ENCODE measurements at places on chromosomes 2 and 18.

DNA sequence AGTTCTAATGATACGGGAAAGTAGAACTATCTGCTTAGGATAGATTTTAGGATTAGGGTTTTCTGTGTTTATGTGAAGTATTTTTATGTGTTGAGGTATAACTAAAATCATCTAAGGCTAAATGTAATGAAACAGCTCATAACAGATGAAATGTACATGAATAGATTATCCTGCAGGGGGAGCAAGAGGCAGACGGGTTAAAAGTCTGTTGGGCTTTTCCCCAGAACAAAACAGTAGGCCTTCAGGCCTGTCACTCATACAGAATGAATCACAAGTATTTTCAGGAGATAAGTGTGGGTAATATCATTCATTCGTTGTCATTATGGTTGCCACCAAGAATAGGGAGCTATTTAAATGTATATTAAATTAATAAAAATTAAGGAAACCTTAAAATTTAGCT is 107.9 kb upstream of the IL1R2 start:
- peak; percentile 80 for DNase-seq

DNA sequence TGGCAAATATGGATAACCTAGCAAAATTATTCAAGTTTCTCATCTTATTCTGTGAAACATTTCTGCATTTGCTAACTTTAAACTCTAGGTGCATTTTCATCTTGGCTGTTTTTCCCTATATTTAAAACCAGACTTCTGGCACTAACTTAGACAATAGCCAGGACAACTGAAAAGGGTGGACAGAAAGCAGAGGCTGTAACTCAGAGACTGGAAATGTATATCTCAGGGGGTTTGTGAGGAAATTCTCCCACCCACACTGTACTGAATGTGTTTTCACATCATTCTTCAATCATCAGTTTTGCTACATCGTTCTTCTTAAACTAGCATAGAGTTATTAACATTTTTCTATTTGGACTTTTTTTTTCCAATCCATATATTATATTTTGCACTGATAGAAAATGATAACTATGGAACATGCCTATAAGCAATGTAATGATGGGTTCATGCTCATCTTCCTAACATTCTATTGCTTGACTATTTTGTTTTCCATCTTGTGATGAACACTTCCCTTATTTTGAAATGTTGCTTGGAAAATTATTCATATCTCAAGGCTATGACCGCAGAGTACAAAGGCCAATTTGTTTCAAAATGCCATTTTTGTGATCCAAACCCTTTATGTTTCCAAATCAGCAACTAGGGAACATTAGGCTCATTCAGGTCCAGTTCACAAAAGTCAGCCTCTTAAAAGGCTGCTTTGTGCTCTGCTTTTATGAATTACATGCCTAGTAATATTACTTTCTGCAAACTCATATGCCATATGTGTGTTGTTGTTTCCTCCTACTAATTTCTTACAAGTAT is 125.8 kb upstream of the CDH19 start:
- no peak for DNase-seq

GRCh38 chr2:120890566-120891360 is 155.1 kb downstream of the GLI2 start:
- DNase-seq: no peak

DNA sequence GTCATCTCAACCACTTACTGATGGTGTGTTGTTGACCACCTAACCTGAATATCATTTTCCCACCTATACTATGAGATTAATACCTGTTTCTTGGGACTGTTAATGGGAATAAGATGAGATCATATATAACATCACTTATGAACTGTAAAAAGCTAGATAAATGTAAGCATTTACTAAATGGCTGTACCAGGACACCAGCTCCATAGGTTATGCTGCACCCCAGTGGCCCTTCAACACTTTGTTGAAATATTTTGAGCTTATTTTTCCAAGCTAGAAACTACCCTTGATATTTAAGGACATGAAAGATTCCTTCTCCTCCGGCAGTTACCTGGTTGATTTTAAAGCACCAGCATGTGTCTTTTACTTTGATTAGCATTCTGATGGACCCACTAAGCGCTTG is 138.0 kb upstream of the CDCA7 start:
- peak; percentile 2 for DNase-seq

GRCh38 chr2:37657471-37657870 is 14.0 kb downstream of the CDC42EP3 start:
- DNase-seq: no peak

GRCh38 chr18:65938592-65939372 is 188.0 kb downstream of the CDH7 start:
- peak; percentile 38 for DNase-seq

DNA sequence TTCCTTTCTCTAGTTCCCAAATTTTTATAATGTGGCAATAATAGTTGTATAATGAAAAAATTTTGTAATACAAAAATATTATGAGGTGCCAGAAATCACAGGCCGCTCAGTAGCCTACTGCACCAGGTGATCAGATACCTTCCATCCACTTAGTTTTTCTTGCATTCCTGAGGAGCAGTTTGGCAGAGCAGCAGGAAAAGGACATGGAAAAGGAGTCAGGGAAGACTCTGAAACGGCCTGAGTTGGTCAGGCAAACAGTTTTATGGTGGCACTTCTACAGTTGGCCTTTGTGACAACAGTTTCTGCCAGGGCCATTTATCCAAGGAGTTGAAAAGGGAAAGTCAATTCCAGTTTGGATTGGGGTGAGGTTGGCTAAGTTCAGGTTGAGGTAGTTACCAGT is 165.4 kb upstream of the ALPP start:
- DNase-seq: no peak

- no peak for DNase-seq
Observed at GRCh38 chr2:159050426-159050825, 82.0 kb downstream of the TANC1 start.

GRCh38 chr2:197388866-197389587 is 45.8 kb downstream of the SF3B1 start:
- no peak for DNase-seq

- no peak for DNase-seq
Observed at GRCh38 chr2:209579230-209579749, 155.4 kb downstream of the MAP2 start.

DNA sequence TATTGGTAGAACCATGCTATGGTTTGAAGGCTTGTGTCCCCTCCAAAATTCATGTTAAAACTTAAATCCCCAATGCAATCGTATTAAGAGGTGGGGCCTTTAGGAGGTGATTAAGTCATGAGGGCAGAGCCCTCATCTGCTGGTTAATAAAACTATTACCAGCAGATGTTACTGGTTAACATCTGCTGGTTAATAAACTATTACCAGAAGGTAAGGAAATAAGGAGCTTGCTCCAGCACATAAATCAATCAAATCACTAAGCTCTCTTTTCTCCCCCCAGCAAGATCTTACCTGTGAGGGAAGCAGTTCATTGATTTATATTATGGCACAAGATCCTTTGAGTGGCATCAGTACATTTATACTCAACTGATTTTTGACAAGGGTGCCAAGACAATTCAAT is 96.9 kb downstream of the AAK1 start:
- no peak for DNase-seq

DNA sequence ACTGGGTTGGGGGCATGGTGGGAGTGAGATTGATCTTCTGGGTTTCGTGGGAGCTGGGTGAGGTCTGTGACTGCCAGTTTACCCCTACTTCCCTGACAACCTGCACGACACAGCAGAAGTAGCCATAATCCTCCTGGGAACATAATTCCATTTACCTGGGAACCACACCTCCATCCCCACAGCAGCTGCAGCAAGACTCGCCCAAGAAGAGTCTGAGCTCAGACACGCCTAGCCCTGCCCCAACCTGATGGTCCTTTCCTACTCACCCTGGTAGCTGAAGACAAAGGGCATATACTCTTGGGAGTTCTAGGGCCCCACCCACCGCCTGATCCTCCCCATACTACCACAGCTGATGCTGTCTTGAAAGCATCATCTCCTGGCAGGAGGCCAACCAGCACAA is 43.8 kb downstream of the FLACC1 start:
- DNase-seq: no peak

- DNase-seq: no peak
Observed at GRCh38 chr2:113818382-113818951, 62.0 kb upstream of the SLC35F5 start.

GRCh38 chr18:3048121-3048520 is 35.2 kb upstream of the LPIN2 start:
- peak; percentile 31 for DNase-seq

GRCh38 chr2:214377286-214377624 is 33.6 kb upstream of the VWC2L start:
- DNase-seq: no peak

DNA sequence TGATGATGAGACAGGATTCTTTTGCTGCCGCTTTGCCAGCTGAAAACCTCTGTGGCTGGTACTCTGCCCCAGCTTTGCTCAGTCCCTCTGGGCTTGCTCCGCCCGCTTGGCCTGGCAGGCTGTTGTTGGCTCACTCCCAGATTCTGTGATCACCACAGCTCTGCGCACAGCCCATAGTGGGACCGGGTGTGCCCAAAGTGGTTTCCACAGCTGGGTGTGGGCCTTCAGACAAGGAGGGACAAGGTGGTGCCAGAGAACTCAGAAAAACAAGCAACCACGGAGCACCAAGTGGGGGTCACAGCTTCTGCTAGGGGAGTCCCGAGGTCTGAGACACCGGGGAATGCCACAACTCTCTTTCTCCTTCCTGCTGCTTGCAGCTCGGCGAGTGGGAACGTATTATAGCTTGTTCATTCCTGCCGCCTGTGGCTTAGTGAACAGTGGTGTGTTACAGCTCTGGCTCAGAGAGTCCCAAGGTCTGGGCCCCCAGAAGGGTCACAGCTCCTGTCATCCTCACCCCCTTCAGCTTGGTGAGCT is 9.2 kb upstream of the KYNU start:
- DNase-seq: no peak

DNA sequence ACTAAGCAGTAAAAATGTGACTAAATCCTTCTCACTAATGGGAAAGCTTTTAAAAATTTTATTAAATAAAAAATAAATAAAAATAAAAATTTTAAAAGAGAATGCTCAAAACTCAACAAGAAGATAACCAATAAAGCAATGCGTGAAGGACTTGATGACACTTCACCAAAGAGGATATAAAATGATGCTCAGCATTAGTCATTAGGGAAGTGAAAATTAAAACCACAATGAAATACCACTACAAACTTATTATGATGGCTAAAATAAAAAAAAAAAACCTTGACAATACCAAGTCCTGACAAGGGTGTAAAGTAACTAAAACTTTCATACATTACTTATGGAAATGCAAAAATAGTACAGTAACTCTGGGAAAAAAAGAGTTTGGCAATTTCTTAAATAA is 3.3 kb upstream of the WDR75 start:
- no peak for DNase-seq

- DNase-seq: no peak
Observed at GRCh38 chr2:232869138-232870017, 686 bp upstream of the SNORC start.

- no peak for DNase-seq
Observed at GRCh38 chr2:216692636-216693413, 2.5 kb downstream of the IGFBP5 start.

DNA sequence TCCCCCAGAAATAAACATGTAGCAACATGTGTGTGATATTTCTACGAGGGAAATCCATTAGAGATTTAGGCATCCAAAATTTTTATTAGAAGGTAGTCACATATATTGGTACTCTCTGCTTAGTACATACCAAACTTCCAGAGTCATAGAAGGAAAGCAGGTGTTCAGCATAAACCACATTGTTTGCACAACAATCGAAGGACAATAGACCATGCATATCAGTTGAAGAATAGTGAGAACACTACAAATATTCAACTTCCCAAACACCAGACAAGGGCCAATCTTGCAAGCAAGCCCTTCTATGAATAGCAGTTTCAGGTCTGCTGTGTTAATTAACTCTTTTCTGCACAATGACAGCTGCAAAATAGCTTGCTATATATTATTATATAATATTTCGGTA is 702.2 kb downstream of the ERBB4 start:
- no peak for DNase-seq

GRCh38 chr2:95001051-95001562 is 24.4 kb upstream of the MAL start:
- DNase-seq: no peak

GRCh38 chr2:36892805-36893204 is 73.5 kb downstream of the STRN start:
- DNase-seq: no peak

GRCh38 chr2:228273159-228273558 is 91.7 kb upstream of the SPHKAP start:
- no peak for DNase-seq

DNA sequence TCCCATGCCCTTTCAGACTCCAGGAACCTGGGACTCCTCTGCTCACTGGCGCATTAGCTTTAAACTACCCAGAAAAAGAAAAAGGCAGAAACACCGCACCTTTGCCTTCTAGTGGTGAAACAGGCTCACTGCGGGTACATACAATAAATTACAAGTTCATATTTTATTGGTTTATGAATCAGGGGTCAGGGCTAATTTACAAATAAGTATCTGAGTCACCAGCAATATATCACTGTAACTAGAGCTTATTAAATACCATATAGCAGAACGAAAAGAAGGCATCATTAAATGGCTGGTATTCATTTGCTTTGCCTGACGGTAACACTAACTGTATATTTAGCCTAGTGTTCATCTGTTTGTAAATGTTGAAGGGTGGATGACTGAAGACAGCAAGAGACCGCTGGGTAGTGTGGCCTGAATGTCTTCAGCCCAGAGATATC is 26.9 kb upstream of the DTNB start:
- peak; percentile 75 for DNase-seq

DNA sequence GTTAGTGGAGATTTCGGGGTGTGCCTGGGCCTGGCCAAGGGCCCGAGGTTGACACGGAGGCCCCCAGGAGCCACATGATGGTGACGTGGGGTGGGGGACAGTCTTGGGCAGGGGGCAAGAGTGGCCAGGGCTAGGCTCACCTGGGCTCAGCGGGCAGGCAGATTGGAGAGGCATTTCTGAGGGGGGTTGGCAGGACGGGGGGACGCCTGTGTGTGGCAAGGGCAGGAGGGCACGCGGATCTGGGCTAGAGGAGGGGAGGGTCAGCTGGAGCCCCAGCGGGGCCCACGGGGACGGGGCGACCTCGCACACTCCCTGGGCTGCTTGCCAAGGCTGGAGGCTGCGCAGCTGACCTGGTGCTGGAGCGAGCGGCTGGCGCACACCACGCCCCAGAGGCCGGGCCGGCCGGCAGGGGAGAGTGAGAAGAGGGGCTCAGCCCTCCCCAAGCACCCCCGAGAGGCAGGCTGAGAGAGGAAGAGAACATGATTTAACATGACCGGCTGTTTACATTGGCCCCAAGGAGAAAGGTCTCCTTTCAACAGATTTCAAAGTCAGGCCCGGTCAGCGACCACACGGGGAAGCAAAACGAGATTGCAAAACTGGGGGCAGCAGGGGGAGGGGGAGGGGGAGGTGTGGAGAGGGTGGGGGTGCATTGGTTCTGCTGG is 38.0 kb upstream of the SNED1 start:
- DNase-seq: peak; percentile 44

DNA sequence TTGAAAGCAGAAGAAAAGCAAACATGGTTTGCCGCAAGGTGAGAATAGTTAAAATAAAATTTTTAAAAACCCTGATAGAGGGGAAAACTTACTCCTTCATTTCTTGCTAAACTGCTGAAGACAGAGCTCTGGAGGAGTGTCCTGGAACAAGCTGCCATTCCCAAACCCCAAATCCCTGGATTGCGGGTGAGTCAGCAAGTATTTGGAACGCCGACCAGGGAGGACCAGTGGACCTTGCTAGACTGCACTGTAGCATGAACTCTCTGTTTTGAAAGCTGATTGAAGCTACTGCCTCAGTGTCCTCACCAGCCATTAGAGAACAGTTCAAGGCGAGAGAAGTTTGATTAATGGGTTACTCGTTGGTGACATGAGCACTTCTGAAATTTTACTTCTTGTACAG is 99.4 kb upstream of the RASGRP3 start:
- DNase-seq: no peak

GRCh38 chr2:219784178-219784577 is 156.7 kb downstream of the SLC4A3 start:
- no peak for DNase-seq
